SHP77 (cell line): ENCODE measurements at places on chromosomes 5 and 9.

DNA sequence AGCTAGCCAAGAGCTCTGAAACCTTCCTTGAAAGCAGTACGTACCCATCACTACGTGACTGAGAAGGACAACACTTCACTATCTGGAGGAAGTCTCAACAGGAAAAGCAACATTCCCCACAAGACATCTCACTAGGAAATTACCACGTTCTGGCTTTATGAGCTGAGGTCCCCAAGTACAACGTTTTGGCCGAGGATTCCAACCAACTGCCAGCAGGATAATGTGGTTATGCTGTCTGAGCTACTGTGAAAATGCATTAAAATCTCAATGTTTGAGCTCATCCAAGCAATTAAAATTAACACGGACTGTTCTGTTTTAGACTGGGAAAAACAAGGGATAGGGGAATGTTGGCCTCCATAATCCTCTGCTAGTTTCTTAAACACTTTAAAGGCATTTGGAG is 16.4 kb downstream of the MED27 start:
- DNase-seq: no peak

DNA sequence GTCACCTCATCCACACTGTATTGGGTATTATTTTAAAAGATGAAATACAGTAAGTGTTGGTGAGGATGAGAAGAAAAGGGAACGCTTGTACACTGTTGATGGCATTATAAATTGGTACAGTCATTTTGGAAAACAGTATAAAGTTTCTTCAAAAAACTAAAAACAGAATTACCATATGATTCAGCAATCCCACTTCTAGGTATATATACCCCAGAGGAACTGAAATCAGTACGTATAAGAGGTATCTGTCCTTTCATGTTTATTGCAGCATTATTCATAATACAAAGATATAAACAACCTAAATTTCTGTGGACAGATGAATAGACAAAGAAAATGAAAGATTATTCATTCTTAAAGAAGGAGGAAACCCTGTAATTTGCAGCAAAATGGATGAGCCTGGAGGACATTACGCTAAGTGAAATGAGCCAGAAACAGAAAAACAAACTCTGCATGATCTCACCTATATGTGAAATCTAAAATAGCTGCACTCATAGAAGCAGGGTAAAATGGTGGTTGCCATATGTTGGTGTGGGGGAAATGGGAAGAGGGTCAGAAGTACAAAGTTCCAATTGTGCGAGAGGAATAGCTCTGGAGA is 191.6 kb downstream of the TRIM36 start:
- no peak for DNase-seq

DNA sequence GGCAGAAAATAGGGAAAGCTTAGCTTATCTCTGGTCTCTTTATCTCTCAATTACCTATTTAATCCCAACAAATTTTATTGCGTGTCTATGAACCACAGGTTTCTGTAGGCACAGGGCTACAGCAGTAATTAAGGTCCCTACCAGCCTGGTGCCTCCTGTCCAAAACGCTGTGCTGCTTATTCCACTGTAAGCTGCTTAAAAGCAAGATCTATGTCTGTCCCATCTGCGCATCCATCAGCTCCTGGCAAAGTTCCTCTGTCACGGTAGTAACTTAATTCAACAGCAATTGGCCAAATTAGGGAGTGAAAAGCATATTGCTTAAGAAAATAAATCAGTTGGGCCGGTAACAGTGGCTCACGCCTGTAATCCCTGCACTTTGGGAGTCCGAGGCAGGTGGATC is 235.8 kb upstream of the VLDLR start:
- no peak for DNase-seq

DNA sequence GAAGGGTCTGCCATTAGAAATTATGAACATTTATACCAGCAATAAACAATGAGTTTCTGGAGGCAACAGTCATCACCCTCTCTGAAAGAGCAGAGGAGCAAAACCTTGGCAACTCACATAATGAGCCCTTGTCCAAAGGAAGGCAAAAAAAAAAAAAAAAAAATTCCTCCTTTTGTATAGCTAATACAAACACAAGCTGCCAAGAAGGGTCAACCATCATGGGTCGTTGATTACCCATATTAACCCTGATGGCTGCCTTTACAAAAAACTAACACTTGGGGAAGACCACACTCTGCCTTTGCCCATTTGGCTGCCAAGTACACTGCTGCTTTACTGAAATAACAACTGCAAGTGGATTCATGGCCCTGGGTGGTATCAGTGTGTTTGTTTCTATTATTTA is 272.7 kb downstream of the ADAMTSL1 start:
- no peak for DNase-seq

- DNase-seq: no peak
Observed at GRCh38 chr9:113614843-113615648, 151.5 kb downstream of the RGS3 start.
